ENCODE measurements at places on chromosomes 3 and 15.

DNA sequence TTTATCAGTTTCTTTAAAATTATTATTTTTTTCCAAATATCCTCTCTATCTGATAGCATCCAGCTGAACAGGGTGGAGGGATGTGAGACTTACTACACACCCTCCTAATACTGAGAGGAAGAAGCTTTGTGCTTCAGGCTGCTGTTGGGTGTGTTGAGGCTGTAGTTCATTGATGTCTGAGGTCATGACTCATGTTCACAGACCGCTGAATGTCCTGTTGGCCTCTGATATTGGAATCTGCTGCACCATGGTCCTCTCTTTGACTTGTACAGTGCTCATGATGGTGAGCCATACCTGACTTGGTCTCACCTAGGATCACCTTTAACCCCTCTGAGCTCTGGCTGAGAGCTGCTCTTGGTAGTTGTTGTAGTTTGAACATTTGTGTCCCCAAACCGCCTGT is 302.9 kb downstream of the SATB1 start:
- DNase-seq = no peak

GRCh38 chr15:34693053-34693744 is 61.6 kb downstream of the GJD2 start:
- no peak for DNase-seq

GRCh38 chr3:65639444-65639843 is 399.3 kb downstream of the MAGI1 start:
- no peak for DNase-seq

GRCh38 chr3:40230382-40230781 is 79.1 kb upstream of the EIF1B start:
- no peak for DNase-seq

GRCh38 chr3:152155246-152156020 is 113.3 kb upstream of the MBNL1 start:
- no peak for DNase-seq

DNA sequence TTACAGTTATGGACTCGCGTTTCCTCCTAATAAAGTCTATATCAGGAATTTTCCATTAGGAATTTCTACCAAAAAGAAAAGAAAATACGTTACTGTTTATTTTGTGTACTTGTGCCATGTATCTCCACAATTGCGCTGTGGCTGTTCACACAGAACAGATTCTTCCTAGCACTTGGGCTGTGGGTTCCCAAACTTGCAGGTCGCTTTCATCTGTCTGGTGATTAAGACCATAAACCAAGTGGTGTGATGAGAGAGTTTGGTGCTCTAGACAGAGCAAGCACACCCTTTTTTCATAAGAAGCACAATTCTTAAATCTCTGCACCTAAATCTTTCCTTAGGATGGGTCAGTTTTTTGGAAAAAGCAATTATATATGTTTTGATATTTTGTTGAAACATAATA is 203.3 kb downstream of the TP63 start:
- DNase-seq = no peak

DNA sequence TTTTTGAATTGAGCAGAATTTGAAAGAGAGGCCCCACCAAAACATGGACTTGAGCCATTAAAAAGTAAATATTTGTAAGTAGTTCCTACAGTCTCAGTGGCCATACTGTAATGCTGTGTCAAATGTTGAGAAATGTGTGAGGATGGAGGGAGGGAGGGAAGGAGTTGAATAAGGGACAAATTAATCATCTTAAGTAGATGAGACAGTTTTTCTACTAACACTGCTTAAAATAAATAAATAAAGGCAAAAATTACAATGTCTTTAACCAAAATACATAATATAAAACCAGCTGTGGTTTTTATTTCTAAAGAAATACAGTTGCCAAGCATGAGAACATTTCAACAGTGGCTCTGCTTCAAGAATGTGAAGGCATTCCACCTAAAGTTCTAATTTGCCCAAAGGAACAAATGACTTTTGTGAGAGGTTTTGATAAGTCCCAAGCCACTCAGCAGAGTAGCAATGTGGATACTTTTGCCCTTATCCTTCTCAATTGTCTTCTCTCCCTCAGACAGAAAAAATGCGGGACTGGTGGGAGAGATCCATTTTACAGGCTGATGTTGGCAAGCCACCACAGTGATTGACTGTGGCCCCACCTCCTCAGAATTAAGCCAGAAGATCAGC is 427.0 kb upstream of the RARB start:
- peak; percentile 71 for DNase-seq

GRCh38 chr15:34759347-34759746 is 4.5 kb upstream of the GJD2 start:
- DNase-seq = no peak

DNA sequence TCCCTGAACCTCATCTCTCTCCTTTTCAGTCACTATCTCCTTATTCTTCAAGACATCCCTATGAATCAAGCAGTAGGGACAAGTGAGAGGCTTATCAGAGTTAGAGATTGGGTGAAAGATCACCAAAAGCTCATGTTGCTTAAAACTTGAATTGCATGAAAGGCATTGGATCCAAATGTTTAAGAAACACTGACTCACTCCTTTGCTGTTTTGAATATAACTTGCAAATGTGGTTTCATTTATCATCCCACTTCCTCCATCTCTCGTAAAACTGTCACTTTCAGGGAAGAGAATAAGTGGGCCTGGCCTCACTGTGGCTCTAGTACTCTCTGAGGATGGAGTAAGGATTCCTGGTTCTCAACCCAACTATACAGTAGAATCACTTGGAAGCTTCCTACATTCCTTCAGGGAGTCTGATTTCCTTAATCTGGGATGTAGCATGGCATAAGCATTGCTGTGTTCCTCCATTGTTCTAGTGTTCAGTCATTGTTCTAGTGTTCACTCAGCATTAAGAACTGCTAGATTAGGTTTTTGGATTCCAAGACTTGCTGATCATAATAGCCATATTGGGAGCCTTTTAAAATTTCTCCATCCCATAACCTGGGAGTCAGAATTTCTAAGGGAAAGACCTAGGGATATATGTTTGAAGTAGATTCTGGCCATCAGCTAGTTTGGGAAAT is 171.8 kb downstream of the TMEM108 start:
- DNase-seq = no peak

GRCh38 chr15:97425596-97425995 is 534.9 kb upstream of the ARRDC4 start:
- no peak for DNase-seq

DNA sequence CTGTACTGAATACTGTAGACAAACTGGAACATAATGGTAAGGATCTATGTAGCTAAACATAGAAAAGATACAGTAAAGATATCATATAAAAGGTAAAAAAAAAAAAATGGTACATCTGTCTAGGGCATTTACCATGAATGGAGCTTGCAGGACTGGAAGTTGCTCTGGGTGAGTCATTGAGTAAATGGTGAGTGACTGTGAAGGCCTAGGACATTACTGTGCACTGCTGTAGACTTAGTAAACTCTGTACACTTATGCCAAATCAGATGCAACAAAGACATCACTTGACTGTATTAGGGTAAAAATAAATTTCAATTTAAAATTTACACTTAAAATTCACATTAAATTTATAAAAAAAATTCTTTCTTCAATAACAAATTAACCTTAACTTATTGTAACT is 281.3 kb upstream of the LMCD1 start:
- no peak for DNase-seq

DNA sequence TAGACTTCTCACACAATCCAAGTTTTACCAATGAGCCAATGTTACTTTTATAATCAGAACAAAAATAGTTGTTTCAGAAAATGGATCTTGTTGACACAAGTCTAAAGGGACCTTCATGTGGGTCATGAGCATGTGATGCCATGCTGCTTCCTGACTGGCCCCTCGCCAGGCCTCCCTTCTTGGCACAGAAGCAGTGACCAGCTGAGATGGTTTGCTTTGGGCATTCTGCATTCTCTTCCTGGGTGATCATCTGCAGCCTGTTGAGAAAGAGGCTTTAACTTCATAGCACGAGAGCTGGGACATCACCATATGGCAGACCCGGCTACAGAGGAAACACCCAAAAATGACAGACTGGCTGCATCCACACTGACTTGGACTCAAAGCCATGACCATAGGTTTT is 45.7 kb downstream of the TGM4 start:
- DNase-seq = no peak

DNA sequence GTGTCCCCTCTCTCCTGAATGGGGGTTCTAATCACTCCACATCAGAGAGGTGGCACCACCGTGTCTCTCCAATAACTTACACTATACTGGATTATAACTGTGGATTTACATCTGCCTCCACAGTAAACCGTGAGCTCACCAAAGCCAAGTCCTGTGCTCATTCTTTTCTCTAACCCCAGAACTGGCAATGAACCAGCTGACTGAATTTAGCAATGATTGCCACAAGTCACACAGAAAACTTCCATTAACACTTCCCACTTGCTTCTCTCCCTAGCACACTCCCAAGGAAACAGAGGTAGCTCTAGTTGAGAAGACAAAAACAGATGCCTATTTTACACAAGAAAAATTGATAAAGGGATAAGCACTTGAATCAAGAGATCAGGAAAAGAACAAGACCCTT is 361.3 kb downstream of the ULK4 start:
- DNase-seq = no peak

GRCh38 chr3:188583341-188584161 is 429.6 kb downstream of the LPP start:
- no peak for DNase-seq

DNA sequence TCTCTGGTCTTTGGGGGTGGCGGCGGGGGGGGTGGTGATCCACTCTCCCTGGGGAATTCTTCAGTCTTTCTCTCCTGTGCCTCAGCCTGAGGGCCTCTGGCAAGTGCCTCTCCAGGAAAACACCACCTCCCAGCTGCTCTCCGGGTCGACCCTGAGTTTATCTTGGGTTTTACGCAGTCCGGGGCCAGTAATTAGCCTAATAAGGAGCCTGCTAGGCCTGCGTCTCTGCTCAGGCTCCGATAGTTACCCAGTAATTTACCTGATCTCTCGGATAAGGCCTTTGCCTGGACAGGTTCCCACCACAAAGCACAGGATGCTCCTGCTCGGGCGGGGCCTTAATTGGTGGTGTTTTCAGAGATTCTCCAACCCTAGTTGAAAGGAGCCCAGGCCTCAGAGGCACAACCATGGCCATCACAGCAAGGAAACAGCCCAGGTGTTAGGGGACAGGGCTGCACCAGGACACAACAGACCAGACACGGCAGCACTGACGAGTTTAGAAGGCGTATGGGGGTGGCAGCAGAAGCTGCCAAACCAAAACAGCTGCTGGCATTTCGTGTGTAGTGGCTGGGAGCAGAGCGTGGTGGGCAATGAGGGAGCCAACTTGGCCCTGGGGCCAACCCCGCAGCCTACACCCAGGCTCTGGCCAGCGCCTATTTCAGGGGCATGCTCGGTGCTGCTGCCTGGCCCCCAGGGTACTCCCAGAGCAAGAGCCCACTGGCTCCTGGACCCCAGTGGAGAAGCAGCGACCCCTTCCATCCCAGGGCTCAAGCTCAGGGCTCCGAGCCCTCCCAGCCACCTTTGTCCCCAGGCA is 71.4 kb downstream of the KLF13 start:
- DNase-seq = no peak

DNA sequence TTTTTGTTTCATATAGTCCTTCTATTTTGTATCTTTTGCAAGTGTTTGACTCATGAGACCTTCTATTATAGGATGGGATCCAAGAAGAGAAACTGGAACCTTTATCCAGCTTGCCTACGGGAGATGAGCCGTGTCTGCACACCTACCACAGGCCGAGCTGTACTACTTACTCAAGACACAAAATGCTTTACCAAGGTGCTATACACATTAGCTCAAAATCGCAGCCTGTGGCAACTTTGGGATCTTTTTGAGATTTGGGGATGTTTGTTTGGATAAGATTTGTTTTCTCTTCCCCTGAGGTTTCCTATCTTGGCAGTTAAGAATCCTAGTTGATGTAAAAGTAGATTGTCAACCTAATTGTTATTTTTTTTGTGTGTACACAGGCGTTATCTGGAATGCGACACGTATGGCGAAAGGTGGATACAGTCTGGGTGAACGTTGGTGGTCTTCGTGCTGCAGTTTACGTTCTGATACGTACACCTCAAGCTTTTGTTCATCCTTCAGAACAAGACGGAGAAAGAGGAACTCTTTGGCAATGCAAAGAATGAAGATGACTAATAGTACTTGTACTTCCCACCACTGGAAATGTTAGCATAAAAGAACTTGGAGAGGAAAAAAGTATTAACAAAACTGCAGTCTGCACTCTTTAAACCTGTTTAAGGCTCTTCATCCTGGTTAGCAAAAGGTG is 13.1 kb upstream of the SETD5 start:
- DNase-seq = no peak

DNA sequence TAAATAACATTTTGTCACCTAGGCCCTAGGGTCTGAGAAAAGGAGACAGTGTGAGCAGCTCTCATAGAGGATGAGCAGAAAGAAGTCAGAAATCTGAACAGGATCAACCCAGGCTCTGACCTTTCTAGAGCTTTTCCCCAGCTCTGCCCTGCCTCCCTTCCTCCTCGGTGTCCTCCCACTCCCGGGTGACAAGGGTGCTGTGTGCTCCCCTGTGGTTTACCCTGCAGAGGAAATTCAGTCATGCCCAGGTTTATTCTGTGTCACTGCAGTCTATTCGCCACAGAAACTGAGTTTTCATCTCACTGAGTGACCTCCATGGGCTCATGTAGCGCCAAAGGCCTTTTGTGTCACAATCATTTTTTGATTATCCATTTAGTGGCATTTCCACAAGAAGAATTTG is 76.6 kb downstream of the IL12A start:
- no peak for DNase-seq

DNA sequence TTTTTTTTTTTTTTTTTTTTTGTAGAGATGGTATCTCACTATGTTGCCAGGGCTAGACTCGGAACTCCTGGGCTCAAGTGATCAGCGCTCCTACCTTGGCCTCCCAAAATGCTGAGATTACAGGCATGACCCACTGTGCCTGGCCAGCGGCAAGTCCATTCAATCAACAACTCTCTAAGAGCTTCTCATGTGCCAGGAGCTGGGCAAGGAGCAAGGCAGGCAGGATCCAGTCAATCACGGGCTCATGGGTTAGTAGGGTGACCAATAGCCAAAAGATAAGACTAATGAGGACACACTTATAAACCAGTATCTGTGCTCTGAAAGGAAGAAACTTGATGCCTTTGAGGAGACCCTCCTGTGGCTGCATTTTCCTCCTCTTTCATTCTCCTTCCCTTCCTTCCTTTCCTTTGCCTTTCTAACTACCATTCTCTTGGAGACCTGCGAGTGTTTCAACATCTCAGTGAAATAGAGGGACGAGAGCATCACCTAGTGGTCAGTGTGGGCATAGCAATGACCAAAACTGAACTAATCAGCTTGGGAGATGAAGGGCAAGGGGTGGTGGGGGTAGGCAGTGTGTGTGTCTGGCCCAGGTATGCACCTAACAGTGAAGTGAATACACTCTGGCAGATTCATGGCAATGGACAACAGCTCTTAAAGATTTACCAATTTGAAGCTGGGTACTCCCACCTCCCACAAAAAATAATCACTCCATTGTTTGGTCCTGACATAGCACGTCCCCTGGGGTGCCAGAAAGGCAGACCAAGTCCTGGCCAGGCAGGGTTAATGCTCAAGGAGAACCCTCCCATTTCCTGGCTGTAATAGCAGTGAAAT is 6.3 kb downstream of the RPP25 start:
- DNase-seq = no peak
